ENCODE measurements at places on chromosomes 3 and 15. TPM values are rescaled to one million over a fixed set of nuclear protein-coding genes. Genes with fewer than 3 reads are reported as not detected.

DNA sequence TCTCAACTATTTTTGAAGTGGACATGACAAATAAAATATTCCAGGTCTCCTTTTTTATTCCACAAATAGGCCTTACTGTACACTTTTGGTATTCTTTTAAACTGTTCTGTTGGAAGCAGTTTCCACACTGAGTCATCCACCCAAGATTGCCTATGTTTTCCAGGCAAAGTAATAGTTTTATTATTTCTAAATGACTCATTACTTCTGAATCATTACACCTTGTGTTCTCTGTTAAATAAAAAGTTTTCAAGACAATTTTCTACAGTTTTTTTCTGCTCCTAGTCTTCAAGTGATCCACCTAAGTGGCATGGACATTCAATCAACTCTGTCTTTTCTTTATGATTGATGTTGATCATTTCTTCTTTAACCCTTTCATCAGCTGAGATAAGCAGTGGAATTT lies 26.5 kb downstream of the PPP2R3A start:
- no peak for DNase-seq

The CHL1 gene
- under 0.01 TPM for total RNA-seq

GRCh38 chr3:177250151-177250550 lies 52.9 kb upstream of the TBL1XR1 start:
- DNase-seq, result no peak

- DNase-seq, result no peak
These were observed 402.8 kb upstream of the RARB start for GRCh38 chr3:25025236-25025635.

DNA sequence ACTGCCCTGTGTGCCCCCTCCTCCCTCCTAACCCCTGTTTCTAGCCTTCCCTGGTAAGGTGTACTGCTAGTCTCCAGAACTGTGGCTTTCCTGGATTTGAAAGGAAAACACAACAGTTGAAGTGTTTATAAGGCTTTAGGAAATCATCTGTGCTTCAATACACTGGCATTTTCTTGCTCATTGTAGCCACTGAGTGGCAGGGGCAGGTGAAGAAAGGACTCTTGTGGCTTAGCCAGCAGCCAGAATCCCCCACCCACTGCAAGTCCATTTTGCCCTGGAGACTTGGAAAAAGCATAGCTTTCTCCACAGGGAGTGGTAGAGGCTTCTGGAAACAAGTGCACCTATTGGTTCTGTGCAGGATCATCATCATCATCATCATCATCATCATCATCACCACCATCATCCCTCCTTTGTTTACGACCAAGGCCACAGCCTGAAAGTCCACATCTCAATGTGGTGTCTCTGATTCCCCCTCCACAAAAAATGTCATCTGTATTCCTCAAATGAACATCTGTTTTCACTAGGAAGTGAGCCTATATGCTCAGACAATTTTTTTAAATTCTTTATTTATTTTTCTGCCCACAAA lies 33.4 kb downstream of the AQP9 start:
- DNase-seq, result no peak

GRCh38 chr3:134903837-134904236 lies 108.8 kb downstream of the EPHB1 start:
- DNase-seq, result no peak

DNA sequence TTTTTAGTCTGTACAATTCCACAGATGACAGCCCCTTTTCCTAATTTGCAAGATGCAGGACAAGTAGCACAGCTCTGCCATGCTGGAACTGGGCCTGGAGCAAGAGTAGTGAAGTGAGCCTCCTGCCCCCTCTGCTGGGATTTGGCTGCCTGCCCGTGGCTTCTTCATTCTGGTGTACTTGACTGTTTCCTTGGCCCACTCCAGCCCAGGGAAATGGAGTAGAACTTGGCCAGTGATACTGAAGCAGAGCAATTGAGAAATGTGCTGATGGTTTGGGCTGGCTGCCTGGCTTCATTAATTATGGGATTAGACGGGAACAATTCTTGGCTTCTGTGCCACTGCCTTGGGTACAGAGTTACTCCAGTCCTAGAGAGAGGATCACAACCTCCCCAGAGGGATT lies 2.8 kb downstream of the GPD1L start:
- no peak for DNase-seq

The AGTR1 gene
- not detected for total RNA-seq

DNA sequence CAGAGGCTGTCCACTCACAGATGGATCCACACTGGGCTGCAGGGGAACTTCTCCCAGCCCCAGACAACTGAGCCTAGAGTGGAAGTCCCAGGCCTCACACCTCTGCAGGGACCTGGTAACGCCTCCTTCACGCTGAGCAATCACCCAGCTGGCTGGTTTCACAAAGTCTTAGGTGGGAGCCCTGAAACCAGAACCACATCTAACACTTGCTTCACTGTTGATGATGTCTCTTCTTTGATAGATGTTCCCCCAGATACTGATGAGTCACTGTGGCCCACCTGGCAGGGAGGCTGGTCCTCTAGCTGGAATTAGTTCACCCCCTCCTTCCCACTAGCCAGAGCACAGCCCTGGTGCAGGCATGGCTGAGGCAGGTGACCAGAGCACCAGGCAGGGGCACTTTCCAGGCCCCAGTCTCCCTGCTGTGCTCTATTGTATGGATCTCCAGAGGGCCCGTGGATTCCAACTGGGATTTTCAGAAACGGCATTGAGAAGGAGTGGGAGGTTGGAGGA lies 33.5 kb downstream of the MYL3 start:
- DNase-seq, result no peak

DNA sequence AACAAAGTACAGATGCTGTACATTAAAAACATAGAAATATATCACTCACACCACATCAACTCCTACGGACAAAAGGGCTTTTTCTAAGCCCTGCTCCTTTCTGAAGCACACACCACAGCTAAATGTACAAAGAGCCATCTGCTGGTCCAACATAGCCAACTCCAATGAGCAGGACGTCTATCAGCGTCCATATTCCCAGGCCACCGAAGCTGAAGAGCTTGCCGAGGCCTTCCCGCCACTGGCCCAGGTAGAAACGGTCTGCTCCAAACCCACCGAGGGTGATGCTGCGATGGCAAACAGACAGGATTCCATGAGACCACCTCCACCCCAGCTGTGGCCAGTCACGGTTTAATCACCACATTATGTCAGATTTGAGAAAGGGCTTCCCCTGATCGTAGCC lies 9.8 kb downstream of the TM2D3 start:
- no peak for DNase-seq

GRCh38 chr3:112083239-112083638 lies 3.0 kb upstream of the C3orf52 start:
- DNase-seq, result no peak
